ENCODE measurements at places on chromosomes 7 and 10.

DNA sequence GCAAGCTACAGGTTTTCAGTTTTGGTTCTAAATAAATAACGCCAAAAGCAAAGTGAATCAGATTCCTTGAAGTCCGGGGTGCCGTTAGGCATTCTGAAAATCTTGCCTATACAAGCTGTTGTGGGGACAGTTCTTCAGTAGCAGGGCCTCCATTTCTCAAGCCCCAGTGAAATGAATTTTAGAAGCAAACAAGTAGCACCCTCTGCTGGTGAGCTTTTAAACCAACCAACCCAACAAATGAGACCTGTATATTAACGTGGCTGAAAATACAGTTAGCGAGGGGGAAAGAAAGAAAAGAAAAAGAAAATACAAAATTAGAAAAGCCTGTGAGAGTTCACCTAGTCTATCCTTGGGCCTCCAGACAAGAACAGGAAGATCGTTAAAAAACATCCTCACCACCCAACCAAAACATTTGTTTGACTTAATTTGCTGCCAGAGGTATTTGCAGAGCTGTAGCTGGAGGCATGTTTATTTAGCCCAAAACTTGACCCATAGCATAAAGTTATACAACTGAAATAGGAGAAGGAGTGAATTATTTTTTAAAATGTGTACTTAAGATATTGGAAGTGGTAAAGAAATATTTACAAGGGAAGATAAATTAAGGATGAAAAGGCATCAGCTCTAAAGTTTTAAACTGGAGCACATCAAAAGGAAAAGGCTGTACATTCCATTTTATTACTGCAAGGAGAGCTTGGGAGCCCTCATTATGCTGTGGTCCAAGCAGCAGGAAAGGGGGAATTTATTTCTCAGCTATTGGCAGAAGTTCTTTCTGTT, 98.9 kb downstream of the DYNC1I1 start:
- DNase-seq: peak; percentile 14

DNA sequence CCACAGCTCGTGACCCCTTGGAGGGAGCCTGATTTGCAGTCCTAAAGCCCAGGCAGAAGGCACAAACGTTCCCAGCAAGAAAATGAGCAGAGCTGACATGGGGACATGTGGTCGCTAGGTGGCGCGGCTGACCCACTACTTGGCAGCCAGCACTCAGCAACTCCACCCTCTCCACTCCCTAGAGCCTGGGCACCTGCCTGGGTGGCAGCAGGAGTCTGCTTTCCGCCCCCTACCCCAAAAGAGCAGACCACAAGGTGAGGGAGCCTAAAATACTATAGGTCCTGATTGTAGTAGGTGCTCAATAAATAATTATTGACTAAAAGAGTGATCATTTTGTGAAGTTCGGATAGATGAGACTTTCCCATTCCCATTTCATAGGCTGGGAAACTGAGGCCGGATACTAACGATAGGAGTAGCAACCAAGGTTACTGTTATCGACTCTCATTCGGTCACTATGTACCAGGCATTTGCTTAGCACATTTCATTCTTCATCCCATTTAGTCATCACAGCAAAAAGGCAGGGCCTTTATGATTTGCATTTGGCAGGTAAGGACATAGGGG, 57.4 kb downstream of the NEUROG3 start:
- DNase-seq: peak; percentile 83

DNA sequence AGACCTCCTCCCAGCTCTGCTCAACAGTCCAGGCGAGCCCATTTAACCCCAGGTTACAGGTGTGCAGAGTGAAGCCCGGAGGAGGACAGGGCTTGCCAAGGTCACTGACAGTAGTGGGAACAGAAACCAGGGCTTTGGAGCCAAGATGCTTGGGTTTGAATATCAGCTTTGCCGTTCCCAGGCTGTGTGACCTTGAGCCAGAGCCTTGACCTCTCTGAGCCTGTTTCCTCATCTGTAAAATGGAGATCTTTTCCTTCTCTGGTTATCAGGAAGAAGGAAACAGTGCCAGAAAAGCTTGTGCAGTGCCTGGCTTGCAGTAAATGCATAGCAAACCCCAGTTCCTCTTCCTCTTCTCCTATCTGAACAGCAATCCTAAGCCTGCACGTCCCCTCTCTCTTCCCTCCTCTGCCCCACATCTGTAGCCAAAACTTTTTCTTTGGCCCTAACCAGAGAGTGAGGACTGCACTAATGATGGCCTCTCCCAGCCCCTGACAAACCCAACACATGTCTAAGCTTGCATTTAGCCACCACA, 21.4 kb upstream of the MLXIPL start:
- no peak for DNase-seq

DNA sequence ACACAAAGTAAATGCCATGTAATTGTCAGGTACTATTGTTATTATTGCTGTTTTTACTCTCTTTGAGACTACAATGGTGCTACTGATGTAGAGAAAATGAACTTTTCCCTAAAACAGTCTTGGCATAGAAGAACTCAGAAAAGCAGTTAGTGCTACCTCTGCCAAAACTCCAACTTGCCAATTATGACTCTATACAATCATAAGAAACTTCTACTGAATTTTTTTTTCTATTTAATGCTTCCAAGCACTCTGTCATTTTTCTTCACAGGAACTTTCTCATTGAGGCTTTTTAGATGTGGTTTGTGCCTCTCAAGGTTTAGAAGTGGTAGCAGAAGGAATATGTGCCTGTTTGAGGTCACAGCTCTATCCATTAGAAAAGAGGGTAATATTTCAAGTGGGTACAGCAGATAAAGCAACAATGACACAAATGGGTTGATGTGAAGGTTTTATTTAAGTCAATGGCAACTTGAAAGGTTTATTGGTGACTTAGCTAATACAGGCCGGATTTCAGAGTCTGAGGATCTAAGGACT, 64.0 kb upstream of the FERD3L start:
- no peak for DNase-seq

DNA sequence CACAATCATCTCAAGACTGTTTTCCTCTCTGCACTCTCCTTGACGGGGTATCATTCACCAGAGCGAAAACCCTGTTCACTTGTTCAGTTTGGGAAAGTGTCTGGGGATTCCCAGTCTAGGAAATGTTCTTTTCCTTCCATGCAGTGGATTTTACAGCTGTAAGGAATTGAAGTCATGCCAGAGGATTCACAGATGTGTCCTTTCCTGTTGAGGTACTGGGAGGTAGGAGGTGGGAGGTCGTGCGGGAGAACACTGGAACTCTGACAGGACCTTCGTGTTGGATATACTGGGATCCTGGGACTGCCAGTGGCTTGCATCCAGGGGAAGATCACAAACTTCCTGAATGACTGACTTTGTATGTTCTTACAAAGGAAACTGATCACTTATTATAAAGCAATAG, 185.5 kb downstream of the BMPER start:
- DNase-seq: no peak

DNA sequence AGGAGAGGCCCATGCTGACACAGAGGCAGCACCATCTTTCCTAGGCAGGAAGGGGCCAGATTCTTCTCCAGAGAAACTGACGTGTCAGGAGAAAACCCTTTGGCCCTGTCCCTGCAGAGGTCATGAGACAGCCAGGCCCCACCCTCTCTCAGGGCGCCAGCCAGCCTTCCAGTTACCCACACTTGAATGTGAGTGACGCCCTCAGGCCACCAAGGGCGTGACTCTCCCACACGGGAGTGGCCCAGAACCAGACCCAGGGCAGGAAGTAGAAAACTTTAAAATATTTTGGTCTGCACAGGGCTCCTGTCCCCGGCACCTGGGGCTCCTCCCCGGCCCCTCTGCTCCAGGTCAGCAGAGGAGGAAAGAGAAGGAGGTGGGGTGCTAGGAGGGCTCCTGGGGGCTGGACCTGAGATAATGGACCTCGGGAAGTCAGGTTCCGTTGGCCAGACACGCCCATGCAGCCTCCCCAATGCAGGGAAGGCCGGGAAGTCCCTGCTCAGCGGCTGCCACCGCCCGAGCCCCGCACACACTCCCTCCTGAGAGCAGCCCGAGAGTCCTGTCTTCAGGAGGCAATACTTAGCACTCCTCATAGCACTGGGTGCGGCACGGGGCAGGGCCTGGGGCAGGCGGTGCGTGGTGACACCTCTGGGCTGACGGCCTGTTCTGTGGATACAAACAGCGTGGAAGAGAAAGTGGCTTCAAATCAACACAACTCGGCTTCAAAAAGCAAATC, 67.0 kb upstream of the CFAP46 start:
- no peak for DNase-seq

- DNase-seq: no peak
These were observed 388.5 kb upstream of the SORCS1 start for GRCh38 chr10:107552963-107553362.

GRCh38 chr7:19051767-19052375, 65.6 kb downstream of the TWIST1 start:
- DNase-seq: peak; percentile 9

DNA sequence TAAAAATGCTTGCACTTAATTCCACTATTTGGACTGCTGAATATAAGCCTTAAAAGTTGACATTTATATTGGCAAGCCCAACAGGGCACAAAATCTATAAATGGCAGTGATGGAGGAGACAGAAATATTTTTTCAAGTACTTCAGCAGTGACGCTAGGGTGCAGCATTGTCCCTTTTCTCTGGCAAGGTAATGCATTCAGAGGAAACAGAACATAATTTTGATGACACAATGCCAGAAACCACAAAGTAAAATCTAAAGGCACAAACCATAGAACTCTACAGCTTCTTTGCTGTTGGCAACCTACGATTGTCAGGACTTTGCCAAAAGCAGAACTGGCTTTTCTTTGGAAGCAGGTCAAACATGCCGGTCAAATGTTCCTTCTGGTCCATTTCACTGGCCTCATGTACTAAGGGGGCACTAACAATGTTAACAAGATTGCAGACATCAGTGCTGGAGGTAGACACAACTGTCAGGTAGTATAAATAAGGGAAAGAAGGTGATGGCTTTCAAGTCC, 30.9 kb upstream of the FAM133B start:
- DNase-seq: peak; percentile 16

DNA sequence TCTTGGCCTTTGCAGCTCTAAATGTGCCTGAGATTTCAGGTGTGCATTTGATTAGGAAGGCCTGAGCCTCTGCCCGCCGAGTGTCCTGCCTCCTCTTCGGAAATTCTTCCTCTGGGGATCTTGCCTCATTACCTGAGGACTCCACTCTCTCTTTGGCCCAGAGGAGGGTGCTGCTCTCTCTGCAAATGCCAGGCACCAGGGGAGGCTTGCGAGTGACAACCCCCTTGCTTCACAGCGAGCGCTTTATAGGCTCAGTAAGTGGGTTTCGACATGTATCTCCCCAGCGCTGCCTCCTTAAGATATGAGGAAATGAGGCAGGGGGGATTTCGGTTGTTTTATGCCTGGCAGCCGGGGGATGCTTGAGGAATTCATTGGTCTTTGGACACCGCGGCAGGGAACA, 423.9 kb downstream of the GLRX3 start:
- no peak for DNase-seq

GRCh38 chr10:6398399-6398798, 181.7 kb downstream of the PRKCQ start:
- DNase-seq: no peak

GRCh38 chr7:114365791-114366190, 48.8 kb upstream of the FOXP2 start:
- DNase-seq: no peak

- DNase-seq: no peak
These were observed 794.5 kb upstream of the CELF2 start for GRCh38 chr10:10223131-10223530.

DNA sequence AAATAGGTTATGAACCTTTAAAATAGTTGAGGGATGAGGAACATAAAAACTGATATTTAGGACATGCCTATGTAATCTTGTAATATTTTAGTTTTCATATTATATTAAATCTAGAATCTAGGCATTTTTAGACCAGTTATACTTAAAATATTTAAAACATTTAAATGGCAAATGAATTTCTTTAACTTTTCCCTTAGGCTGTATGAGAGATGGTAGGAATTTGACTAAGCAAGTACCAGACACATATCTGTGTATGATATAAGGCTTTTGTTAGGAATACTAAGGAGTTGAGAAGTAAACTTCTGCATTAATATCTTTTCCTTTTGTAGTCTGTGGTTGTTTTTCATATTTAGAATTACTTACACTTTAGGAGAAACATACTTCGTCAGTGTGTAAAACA, 25.1 kb downstream of the SEPTIN7 start:
- no peak for DNase-seq

- no peak for DNase-seq
These were observed 40.3 kb downstream of the FAM53B start for GRCh38 chr10:124703778-124704427.

GRCh38 chr7:100486753-100487446, 3.2 kb downstream of the NYAP1 start:
- DNase-seq: peak; percentile 50

GRCh38 chr10:113609704-113610108, 54.1 kb downstream of the NRAP start:
- no peak for DNase-seq

- DNase-seq: no peak
These were observed 115.2 kb downstream of the TCERG1L start for GRCh38 chr10:131196176-131196885.

- no peak for DNase-seq
These were observed 37.7 kb downstream of the CAMK2B start for GRCh38 chr7:44287488-44288380.

DNA sequence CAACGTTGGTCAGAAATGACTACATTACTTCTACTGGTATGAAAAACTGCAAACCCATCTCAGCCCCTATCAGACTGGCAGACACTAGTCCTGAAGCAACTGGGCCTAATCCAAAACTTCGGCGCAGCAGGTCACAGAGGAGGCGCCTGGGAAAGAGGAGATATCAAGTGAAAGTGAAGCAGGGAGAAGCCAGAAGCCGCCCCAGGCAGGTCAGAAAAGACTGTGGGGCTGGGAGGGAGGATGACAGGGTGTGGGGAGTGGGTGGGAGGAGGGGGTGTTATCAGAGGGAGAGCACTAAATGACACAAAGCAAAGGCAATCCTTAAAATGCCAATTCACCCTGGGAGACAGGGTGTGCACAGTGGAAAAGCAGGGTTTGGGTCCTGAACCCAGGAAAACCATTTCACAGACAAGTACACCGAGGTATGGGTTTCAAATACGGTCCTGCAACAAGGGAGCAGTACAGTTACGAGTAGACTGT, 731 bp downstream of the CHCHD3 start:
- peak; percentile 26 for DNase-seq

- no peak for DNase-seq
These were observed 239.7 kb upstream of the LRGUK start for GRCh38 chr7:133887459-133887858.

- no peak for DNase-seq
These were observed 158.2 kb downstream of the ARHGAP12 start for GRCh38 chr10:31770307-31770902.

- no peak for DNase-seq
These were observed 693 bp downstream of the ADIRF start for GRCh38 chr10:86968994-86969355.
